ENCODE measurements at places on chromosomes 4 and X.

DNA sequence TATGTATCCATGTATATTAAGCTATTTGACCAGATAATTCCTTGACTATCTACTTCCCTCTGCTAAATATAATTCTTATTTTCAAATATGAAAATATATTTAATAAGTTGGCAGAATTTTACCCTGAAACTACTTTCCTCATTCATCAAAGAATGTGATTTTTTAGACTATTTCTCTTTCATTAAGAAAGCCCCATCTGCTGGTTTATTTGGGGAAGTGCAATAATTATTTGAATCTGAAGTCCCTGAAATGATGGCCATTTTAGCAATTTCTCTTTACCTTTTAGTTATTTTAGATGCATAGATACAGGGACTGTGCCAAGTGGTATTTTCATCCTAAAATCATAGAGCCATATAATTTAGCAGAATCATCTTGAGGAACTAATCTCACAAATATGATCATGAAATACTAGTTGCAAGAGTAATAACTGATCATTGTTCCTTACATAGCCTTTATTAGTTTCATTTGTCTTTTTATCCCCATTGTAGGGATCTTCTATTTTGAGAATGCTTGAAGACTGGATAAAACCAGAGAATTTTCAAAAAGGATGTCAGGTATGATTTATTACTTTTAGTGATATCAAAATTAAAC, 39.0 kb downstream of the ENPEP start:
- DNase-seq, result peak; percentile 57

GRCh38 chr4:153683763-153684181, 308 bp upstream of the TLR2 start:
- no peak for DNase-seq

DNA sequence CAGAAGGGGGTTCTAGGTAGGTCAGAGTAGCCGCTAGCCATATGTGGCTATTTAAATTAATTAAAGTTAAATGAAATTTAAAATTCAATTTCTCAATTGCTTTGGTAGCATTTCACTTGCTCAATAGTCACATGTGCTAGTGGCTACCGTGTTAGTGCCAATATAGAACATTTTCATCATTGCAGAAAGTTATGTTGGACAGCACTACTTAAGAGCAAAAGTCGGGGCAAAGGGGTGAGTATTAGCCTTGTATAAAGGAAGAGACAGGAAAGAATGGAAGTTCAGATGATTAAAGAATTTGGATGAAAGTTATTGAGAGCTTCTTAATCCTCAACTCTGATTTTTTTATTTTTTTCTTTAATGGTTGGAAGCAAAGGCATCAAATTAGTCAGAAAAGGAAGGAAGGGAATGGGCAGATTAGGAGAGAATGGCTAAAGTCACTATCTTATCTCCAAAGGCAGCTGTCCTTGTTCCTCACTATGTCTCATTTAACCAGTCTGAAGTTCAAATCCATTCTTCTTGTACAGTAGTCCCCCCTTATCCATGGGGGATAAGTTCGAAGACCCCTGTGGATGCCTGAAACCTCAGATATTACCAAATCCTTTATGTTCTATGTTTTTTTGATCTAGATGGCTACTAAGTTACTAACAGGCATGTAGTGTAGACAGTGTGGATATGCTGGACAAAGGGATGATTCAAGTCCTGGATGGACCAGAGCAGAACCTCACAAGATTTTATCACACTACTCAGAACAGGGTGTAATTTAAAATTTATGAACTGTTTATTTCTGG, 22.9 kb downstream of the OCIAD1 start:
- DNase-seq, result no peak

- DNase-seq, result no peak
Observed at GRCh38 chrX:40772290-40772689, 36.9 kb upstream of the MED14 start.

- no peak for DNase-seq
Observed at GRCh38 chrX:123230798-123231197, 46.7 kb downstream of the GRIA3 start.

- no peak for DNase-seq
Observed at GRCh38 chr4:126906466-126906865, 726.3 kb upstream of the INTU start.
